ENCODE measurements at places on chromosomes 1 and 21. TPM values are rescaled to one million over a fixed set of nuclear protein-coding genes. Genes with fewer than 3 reads are reported as not detected.

Gene HCRTR1
- total RNA-seq = not detected

Gene RAD54L
- 28.6 TPM for total RNA-seq

Gene FCMR
- total RNA-seq = 24.8 TPM

Gene SLFNL1
- total RNA-seq = not detected

Measured in activated T-cell treated with anti-CD3 and anti-CD28 coated beads, Interleukin-2, amount 50 U/mL, for 4 hours (primary cell).